Regular cardiac myocyte (primary cell): ENCODE measurements at places on chromosomes 3 and 15. TPM values are rescaled to one million over a fixed set of nuclear protein-coding genes. Genes with fewer than 3 reads are reported as not detected.

BBS4 gene
- total RNA-seq, result 10.5 and 18.0 TPM in 2 replicates

IMPG2 gene
- total RNA-seq, result under 0.01 and 0.56 TPM in 2 replicates

CHRNA7 gene
- 0.19 and 0.28 TPM in 2 replicates for total RNA-seq

NEO1 gene
- total RNA-seq, result 5.6 and 13.5 TPM in 2 replicates

TRA2B gene
- total RNA-seq, result 95.0 and 234 TPM in 2 replicates
